Dermis lymphatic vessel endothelial cell (primary cell): ENCODE measurements at places on chromosomes 12 and 14. TPM values are rescaled to one million over a fixed set of nuclear protein-coding genes. Genes with fewer than 3 reads are reported as not detected.

Gene COL2A1
- total RNA-seq, result not detected in 2 replicates

Gene TBX3
- total RNA-seq, result 0.22 and 1.0 TPM in 2 replicates

Gene OTOGL
- total RNA-seq, result 0.22 and 0.43 TPM in 2 replicates

Gene NUP107
- total RNA-seq, result 26.0 and 47.3 TPM in 2 replicates

Gene SPTB
- total RNA-seq, result under 0.01 TPM in 2 replicates

Gene CLEC4D
- total RNA-seq, result not detected in 2 replicates

Gene OLR1
- total RNA-seq, result under 0.01 TPM in 1 of 2 replicates, not detected in the other

Gene PTPRO
- total RNA-seq, result not detected in 2 replicates

Gene LALBA
- total RNA-seq, result not detected in 2 replicates

Gene HSP90AA1
- total RNA-seq, result 235 and 277 TPM in 2 replicates

Gene DNAAF2
- 9.0 and 10.7 TPM in 2 replicates for total RNA-seq

Gene HOXC11
- total RNA-seq, result 0.11 TPM in 1 of 2 replicates, not detected in the other

Gene HOXC9
- 0.22 TPM in 1 of 2 replicates, not detected in the other for total RNA-seq

Gene TMEM117
- 7.5 and 8.9 TPM in 2 replicates for total RNA-seq

Gene GSC
- not detected in 2 replicates for total RNA-seq

Gene SLC10A1
- not detected in 2 replicates for total RNA-seq

Gene MUCL1
- total RNA-seq, result not detected in 2 replicates

Gene SIX4
- total RNA-seq, result 0.54 and 0.69 TPM in 2 replicates

Gene PCED1B
- 0.22 TPM in 1 of 2 replicates, not detected in the other for total RNA-seq

Gene CPNE8
- total RNA-seq, result 16.0 and 17.3 TPM in 2 replicates

Gene POC1B
- 15.8 and 22.4 TPM in 2 replicates for total RNA-seq
